ENCODE measurements at places on chromosomes 2 and 18.

DNA sequence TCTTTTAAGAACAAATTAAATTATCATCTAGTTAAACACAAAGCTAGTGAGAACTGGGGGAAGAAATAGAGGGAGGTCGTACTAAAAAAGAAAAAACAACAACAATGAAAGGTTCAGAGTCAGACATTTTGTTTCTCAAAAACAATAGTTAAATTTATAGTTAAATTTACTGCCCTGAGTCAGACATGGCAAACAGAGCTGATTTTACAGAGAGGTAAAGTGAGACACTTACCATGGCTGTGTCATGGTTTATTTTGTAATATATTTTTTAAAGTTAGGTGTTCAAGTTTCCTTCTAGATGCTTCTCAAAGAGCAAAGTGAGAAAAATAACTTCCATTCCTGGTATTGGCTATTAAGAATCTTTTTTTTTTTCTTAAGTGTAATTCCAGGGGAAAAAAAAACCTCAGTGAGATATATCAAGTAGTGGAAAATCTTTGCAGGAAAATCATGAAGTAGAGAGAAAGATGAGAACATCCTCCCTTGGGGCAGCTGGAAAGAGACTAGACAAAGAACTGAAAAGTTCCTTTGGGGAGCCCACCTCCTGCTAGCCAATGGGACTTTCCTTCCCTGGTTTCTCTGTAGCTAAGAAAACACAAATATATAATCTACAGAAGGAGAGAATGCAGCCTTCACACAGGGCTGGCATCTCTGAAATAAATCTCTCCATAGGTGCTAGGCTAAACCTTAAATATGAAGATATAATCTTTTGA, 12.3 kb downstream of the KLF7 start:
- DNase-seq, result no peak
- H3K27ac ChIP-seq, result no peak overlapping the region
- peaks cover 56% of the 10 kb centered on the region for H3K36me3 ChIP-seq
- H3K27me3 ChIP-seq, result no peaks in the 10 kb centered on the region

- H3K27ac ChIP-seq, result no peak overlapping the region
- H3K27me3 ChIP-seq, result no peaks in the 10 kb centered on the region
- DNase-seq, result no peak
- H3K4me3 ChIP-seq, result no peak overlapping the region
- H3K4me1 ChIP-seq, result no peaks in the 10 kb centered on the region
- H3K36me3 ChIP-seq, result peaks cover 32% of the 10 kb centered on the region
These were observed 62.6 kb downstream of the NFATC1 start for GRCh38 chr18:79458131-79458838.

- H3K27me3 ChIP-seq, result no peaks in the 10 kb centered on the region
- no peak for DNase-seq
- no peak overlapping the region for H3K27ac ChIP-seq
- peaks cover 40% of the 10 kb centered on the region for H3K36me3 ChIP-seq
- H3K4me3 ChIP-seq, result no peak overlapping the region
These were observed 75.6 kb downstream of the GPD2 start for GRCh38 chr2:156511803-156512202.

- H3K36me3 ChIP-seq, result no peaks in the 10 kb centered on the region
- peaks cover 7% of the 10 kb centered on the region for H3K27me3 ChIP-seq
- DNase-seq, result no peak
- peaks cover 19% of the 10 kb centered on the region for H3K4me1 ChIP-seq
- H3K4me3 ChIP-seq, result no peak overlapping the region
- H3K27ac ChIP-seq, result peak overlapping the region; percentile 14
These were observed 85.4 kb upstream of the CABLES1 start for GRCh38 chr18:23049698-23050373.

GRCh38 chr2:224723586-224724217, 7.5 kb upstream of the CCDC195 start:
- H3K4me3 ChIP-seq, result no peak overlapping the region
- H3K27me3 ChIP-seq, result no peaks in the 10 kb centered on the region
- no peaks in the 10 kb centered on the region for H3K36me3 ChIP-seq
- no peaks in the 10 kb centered on the region for H3K4me1 ChIP-seq

GRCh38 chr2:39640107-39640506, 25.6 kb upstream of the TMEM178A start:
- no peak for DNase-seq
- no peak overlapping the region for H3K4me3 ChIP-seq
- H3K27me3 ChIP-seq, result peaks cover 7% of the 10 kb centered on the region
- no peak overlapping the region for H3K27ac ChIP-seq

- H3K27me3 ChIP-seq, result no peaks in the 10 kb centered on the region
- peak overlapping the region; percentile 95 for H3K4me3 ChIP-seq
- H3K4me1 ChIP-seq, result peaks cover 17% of the 10 kb centered on the region
- peak overlapping the region; percentile 98 for H3K27ac ChIP-seq
These were observed 15.3 kb downstream of the NMUR1 start for GRCh38 chr2:231514951-231515297.

- no peak overlapping the region for H3K27ac ChIP-seq
- no peaks in the 10 kb centered on the region for H3K4me1 ChIP-seq
- H3K27me3 ChIP-seq, result no peaks in the 10 kb centered on the region
- H3K36me3 ChIP-seq, result no peaks in the 10 kb centered on the region
These were observed 309.7 kb upstream of the LRRTM4 start for GRCh38 chr2:77831898-77832297.

GRCh38 chr2:121007490-121007853, 271.8 kb downstream of the GLI2 start:
- H3K27me3 ChIP-seq, result no peaks in the 10 kb centered on the region
- H3K27ac ChIP-seq, result no peak overlapping the region
- H3K4me1 ChIP-seq, result no peaks in the 10 kb centered on the region
- no peak overlapping the region for H3K4me3 ChIP-seq
- no peaks in the 10 kb centered on the region for H3K36me3 ChIP-seq
- DNase-seq, result no peak

DNA sequence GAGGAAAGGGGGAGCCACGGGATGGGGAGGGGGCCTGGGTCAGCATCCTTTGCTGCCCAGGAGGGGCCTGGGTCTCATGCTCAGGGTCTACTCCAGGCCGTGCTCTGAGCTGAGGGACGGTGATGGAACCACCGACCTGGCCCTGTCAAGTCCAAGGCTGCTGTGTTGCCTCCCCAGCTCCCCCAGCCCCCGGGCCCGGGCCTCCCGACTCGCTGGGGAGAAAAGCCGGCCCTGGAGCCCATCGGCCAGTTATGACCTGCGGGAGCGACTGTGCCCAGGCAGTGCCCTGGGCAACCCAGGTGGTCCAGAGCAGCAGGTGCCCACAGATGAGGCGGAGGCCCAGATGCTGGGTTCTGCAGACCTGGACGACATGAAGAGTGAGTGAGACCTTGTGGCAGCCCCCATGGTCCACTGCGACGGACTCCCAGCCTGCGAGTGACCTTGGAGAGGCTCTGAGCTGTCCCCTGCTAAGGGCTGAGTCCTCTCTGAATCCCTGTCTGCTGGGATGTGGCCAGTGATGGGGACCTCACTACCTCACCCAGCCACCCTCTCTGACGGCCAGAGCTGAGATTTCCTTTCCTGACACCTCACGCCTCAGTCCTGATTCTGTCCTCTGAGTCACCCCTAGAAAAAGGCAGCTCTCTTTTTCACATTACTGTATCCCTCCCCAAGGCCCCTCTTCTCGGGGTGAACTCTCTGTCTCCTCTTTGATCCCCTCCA, 2.7 kb downstream of the SLC4A3 start:
- H3K4me3 ChIP-seq, result no peak overlapping the region
- peaks cover 15% of the 10 kb centered on the region for H3K27me3 ChIP-seq
- H3K27ac ChIP-seq, result no peak overlapping the region
- no peaks in the 10 kb centered on the region for H3K4me1 ChIP-seq

DNA sequence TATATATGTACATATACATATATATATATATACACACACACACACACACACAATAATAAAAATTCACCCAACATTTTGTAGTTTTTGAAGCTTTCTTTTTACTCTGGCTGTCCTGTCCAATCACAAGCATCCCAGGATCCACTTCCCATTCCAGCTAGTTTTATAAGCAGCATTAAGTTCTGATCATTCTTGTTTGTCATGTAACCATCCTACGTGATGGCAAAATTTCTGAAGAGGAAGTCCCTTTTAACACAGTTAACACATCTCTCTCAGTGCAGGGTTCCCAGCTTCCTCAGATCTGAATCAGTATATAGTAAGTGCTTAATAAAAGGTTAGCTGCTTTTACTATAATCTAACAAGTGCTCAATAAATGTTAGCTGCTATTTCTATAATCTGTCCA, 26.4 kb downstream of the MYOM1 start:
- no peak overlapping the region for H3K27ac ChIP-seq
- no peaks in the 10 kb centered on the region for H3K36me3 ChIP-seq
- no peaks in the 10 kb centered on the region for H3K4me1 ChIP-seq

GRCh38 chr2:10223932-10224720, 78.6 kb upstream of the HPCAL1 start:
- no peaks in the 10 kb centered on the region for H3K27me3 ChIP-seq
- H3K27ac ChIP-seq, result no peak overlapping the region
- no peaks in the 10 kb centered on the region for H3K4me1 ChIP-seq
- no peak for DNase-seq
